ENCODE measurements at places on chromosomes 16 and 17.

DNA sequence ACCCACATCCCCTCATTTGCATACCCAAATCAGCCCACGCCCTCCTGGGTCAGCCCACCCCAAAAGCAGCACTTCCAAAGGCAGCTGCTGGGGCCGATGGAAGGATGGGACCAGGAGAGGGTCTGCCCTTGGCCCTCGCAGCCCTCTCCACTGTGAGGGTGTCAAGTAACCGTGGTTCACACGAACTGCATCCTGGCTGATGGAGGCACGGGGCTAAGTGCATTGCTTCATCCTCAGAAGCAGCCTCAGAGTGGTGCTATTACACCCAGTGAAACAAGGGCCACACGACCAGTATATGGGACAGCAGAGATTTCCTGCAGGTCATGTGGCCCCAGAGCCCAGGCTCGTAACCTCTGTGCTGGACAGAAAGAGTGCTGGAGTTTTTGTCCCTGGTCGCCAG, 13.2 kb upstream of the ATP2A3 start:
- no peak for DNase-seq

- DNase-seq: no peak
Measured at GRCh38 chr17:2067608-2068024, 12.7 kb downstream of the HIC1 start.

DNA sequence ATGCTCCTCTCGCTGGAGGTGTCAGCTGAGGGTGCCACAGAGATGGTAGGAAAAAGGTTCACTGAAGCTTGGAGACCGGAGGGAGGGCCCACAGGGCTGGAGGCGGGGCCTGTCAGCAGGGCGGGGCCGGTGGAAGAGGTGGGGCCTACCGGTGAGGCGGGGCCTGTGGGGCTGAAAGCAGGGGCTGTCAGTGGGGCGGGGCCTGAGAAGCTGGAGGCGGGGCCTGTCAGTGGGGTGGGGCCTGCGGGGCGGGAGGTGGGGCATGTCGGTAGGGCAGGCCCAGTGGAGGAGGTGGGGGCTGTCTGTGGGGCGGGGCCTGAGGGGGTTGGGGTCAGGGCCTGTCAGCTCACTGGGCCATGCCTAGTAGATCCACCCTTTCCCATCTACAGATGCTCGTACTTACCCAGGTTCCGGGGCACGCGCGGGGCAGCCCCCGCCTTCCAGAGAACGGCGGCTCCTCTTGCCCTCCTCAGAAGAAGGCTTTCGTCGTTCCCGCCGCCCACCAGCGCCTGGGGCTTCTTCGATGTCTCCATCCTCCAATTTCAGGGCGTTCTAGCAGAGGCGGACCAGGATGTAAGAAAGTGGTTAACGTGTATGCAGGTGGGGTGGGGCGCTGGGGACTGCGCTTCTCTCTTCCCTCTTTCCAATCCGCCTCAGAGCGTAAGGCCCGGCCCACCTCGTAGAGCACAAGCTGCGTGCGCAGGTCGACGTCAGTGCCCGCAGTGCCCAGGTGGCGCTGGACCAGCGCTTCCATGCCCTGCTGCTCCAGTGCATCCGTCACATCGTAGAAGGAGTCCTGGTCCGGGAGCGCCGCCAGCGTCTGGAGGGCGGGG, 9.8 kb downstream of the TMEM208 start:
- peak; percentile 4 for DNase-seq

DNA sequence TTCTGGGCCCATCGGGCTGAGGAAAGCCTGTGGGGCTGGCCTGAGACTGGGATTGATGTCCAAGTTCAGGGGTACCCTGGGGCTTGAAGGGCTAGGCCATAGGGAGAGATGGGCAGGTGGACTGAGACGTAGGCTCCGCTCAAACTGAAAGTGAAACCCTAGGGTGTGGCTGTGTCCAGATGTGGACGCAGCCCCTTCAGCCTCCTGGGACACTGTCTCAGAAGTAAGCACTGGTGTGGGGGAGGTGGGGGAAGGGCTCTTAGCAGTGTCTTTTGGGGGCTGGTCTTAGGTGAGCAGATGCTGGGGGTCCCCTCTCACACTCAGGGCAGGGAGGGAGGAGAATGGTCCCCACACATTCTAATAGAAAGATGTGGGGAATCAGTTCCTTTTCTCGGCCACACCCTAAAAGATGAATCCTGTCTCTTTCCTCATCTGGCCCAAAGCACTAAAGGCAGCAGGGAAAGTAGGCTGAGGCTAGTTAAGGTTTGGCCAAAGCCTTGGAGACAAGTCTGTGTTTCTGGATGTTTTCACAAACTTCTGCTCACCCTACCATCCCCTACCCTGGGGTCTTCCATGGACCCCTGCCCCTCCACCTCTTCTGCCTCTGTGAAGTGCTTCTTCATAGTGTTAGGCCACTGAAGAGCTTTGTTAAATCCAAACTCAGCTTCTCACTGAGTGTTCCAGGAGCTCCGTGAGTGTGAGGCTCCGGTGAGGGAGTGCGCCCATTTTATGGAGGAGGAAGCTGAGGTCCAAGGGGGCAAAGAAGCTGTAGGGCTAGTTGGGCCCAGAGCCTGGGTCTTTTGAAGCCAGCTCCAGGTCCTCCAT, 5.6 kb downstream of the FMNL1 start:
- DNase-seq: no peak

DNA sequence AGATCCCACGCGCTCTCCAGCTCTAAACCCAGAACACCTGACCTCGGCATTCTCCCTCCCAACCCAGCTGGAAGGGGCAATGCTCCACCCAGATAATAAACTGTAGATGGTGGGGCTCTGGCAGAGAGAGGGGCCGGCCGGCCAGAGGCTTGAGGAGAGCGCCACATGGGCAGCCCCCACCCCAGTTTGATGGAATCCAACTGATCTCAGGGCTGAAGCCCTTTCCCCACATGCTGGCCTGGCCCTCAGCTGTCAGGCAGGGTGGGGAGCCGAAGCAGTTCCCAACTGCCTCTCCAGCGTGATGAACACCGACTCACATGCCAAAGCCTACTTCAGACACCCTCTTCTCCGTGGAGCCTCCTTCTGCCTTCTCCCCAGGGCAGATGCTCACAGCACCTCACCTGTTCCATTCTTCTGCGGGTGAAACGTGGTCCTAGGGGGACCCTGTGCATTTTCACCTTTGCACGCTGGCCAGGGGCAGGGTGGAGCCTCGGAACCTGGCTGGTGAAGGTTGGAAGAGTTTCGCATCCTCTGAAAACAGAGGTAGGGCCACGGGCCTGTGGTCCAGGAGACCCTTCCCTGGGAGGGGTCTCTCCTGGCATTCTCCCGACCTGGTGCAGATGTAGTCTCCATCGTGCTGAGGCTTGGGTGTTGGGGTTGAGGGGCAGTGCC, 65.7 kb upstream of the ZNF469 start:
- no peak for DNase-seq

DNA sequence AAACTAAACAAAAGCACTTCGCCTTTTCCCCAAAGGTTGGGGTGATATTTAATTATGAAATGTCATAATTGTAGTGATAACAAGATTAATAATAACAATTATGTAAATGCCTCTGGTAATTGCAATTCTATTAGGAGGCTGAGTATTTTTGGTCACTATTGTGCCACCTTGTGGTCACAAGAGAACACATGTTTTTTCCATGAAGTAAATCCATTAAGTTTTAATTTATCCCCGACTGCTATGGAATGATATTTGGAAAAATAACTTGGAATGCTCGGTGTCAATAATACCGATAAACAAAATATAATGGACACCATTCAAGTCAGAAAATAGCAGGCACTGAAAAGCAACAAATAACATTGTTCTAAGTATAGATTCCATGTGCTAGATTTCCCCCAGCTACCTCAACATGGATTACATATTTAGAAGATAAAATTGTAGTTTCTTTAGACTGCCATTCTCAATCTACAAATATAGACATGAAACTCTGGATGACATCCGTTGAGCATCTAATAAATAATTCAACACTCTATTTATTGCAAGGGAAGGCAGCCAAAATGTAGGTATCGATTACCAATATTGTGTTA, 25.0 kb upstream of the KCNJ2 start:
- peak; percentile 14 for DNase-seq

- no peak for DNase-seq
Measured at GRCh38 chr17:14303343-14304221, 2.7 kb downstream of the HS3ST3B1 start.

DNA sequence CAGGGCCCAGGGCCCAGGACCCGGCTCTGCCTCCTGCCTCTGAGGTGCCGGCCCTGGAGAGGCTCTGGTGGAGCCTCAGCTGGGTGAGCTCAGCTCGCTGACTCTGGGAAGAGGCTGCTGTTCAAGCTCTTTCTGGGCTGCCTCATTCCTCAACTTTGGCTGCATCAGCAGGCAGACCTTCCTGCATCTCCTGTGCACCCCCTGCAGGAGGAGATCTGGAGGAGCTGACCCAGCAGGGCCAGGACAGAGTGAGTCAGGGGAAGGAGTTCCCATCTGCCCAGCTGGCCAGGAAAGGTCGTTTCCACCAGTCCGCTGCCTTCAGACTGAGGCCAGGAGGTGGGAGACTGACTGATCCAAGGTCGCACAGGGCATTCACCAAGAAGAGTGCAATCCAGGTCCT, 10.7 kb downstream of the CRHR1 start:
- no peak for DNase-seq

DNA sequence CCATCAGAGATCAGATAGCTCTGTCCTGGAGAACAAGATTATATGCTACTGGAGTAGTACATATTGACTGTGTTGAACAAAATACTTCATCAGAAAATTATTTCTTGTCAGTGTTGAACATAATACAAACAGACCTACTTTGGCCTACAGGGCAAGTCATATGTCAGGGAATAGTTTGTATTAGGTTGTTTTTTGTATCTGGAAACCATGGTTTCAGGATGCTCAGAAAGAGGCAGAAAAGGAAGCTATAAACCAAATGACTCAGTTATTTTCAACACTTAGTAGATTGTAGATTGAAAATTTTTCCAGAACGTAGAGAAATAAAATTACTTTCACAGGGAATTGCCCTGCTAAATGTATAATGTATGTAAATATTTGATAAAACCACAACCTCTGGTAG, 198.4 kb downstream of the CYB561 start:
- no peak for DNase-seq

DNA sequence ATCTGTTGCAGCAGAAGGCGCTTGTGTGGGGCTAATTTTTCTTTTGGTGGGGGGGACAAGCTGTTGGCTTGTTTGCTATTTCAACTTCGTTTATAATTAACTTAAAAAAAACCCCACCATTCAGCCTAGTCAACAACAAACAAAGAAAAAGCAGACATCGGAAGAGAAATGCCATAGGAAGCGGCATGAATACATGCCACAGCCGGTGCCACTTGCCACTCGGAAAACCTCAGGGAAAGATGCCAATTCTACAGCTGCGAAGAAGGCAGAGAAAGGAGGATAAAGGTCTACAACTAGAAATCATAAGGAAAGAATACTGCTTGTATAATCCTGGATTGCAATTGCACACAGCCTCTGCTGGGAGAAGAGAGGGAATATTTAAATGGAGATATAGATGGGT, 254.4 kb upstream of the PMFBP1 start:
- DNase-seq: peak; percentile 13

- no peak for DNase-seq
Measured at GRCh38 chr16:22624800-22625533, 114.3 kb downstream of the NPIPB5 start.

- no peak for DNase-seq
Measured at GRCh38 chr16:84598360-84598759, 19.5 kb downstream of the COTL1 start.

- DNase-seq: no peak
Measured at GRCh38 chr17:40526668-40527067, 25.2 kb upstream of the TNS4 start.

- no peak for DNase-seq
Measured at GRCh38 chr16:11685844-11686618, 17.8 kb downstream of the SNN start.

- DNase-seq: no peak
Measured at GRCh38 chr16:14011001-14011400, 60.1 kb upstream of the MRTFB start.

DNA sequence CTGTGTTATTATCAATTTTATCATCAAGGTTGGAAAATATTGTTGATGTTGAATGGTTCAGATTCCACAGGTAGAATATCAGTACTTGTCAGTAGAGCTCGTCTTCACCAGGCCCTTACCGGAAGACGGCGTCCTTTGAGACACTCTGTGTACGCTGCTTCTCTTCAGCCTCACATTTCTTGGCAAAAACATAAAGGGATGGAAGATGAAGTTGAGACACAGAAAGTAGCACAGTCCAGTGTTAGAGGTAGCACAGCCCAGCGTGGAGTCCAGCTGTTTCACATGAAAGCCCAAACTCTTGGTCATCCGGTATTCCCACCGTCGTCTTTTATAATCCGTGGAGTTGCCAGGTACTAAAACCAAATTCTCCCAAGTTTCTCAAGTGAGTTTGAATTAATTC, 30.4 kb downstream of the ATP2C2 start:
- no peak for DNase-seq
